ENCODE measurements at places on chromosomes 6 and 20. TPM values are rescaled to one million over a fixed set of nuclear protein-coding genes. Genes with fewer than 3 reads are reported as not detected.

SLC25A27 gene
- 0.32 TPM for total RNA-seq

LMBRD1 gene
- 12.7 TPM for total RNA-seq

SALL4 gene
- 0.46 TPM for total RNA-seq

BMP6 gene
- total RNA-seq, result 248 TPM

KIF25 gene
- not detected for total RNA-seq

ULBP2 gene
- total RNA-seq, result 9.6 TPM

TAAR1 gene
- total RNA-seq, result not detected

SPATS1 gene
- total RNA-seq, result not detected

SLC22A2 gene
- not detected for total RNA-seq

PDE7B gene
- 18.8 TPM for total RNA-seq

MAP3K7 gene
- total RNA-seq, result 27.5 TPM

B3GALT4 gene
- 3.3 TPM for total RNA-seq

GGT7 gene
- total RNA-seq, result 3.9 TPM

PRELID3B gene
- total RNA-seq, result 78.6 TPM

CD109 gene
- 35.1 TPM for total RNA-seq

CDKN1A gene
- 142 TPM for total RNA-seq

MMP24 gene
- 0.32 TPM for total RNA-seq

ZNF512B gene
- total RNA-seq, result 8.2 TPM

BYSL gene
- total RNA-seq, result 25.5 TPM

CCM2L gene
- total RNA-seq, result 9.1 TPM

XKR7 gene
- total RNA-seq, result not detected

NNAT gene
- total RNA-seq, result under 0.01 TPM

KHDRBS2 gene
- total RNA-seq, result not detected

BMP7 gene
- not detected for total RNA-seq

LY6G6C gene
- not detected for total RNA-seq

NKX2-4 gene
- not detected for total RNA-seq

SRC gene
- total RNA-seq, result 9.7 TPM

FAM209B gene
- not detected for total RNA-seq

MCHR2 gene
- total RNA-seq, result not detected

RIMS1 gene
- total RNA-seq, result 0.32 TPM

SLC35D3 gene
- under 0.01 TPM for total RNA-seq

NOTCH4 gene
- total RNA-seq, result 52.3 TPM

EFCAB8 gene
- total RNA-seq, result not detected

RIMS4 gene
- not detected for total RNA-seq

VSTM2L gene
- total RNA-seq, result not detected

COL11A2 gene
- 0.15 TPM for total RNA-seq

NR2E1 gene
- total RNA-seq, result not detected

LRRC1 gene
- total RNA-seq, result 6.8 TPM

SCAND1 gene
- 90.9 TPM for total RNA-seq

All from epithelial cell of umbilical artery (primary cell).